Neural crest cell (in vitro differentiated cells): ENCODE measurements at places on chromosomes 1 and 21. TPM values are rescaled to one million over a fixed set of nuclear protein-coding genes. Genes with fewer than 3 reads are reported as not detected.

MX1 gene
- total RNA-seq, result 2.4 and 3.3 TPM in 2 replicates

CYP4A22 gene
- total RNA-seq, result not detected in 2 replicates

NTMT2 gene
- total RNA-seq, result 0.73 TPM in 1 of 2 replicates, not detected in the other

PDE9A gene
- total RNA-seq, result 31.4 and 40.7 TPM in 2 replicates

XPR1 gene
- 46.7 and 50.6 TPM in 2 replicates for total RNA-seq

VHLL gene
- 0.77 TPM in 1 of 2 replicates, not detected in the other for total RNA-seq

FHAD1 gene
- 1.6 and 1.7 TPM in 2 replicates for total RNA-seq

LIN28A gene
- 445 and 455 TPM in 2 replicates for total RNA-seq

CLDN17 gene
- total RNA-seq, result not detected in 2 replicates

MCM3AP gene
- total RNA-seq, result 142 and 153 TPM in 2 replicates

LCE2A gene
- not detected in 2 replicates for total RNA-seq

HSPA13 gene
- total RNA-seq, result 36.5 and 40.9 TPM in 2 replicates

DNA sequence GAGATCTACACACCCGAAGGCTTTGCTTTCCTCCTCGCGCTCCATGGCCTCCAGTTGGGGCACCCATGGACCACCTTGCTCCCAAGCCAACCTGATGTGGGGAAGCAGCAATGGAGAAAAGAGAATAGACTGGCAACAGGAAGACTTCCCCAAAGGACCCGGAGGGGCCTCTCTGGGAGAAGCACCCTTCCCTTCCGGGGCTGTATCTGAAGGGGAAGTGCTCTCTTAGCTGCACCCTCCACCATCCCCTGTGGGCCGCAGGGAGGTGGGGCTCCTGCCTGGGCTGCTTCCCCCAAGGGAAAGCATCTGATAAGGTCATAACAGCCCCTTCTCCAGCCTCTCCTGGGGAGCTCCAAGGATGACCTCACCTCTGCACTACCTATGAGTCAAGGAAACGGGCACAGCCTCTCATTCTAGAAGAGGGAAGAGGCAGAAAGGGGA lies 100.2 kb downstream of the RIPK4 start:
- no peaks in the 10 kb centered on the region for H3K27me3 ChIP-seq
- no peak overlapping the region for H3K4me3 ChIP-seq
- no peak for DNase-seq
- H3K4me1 ChIP-seq, result peaks cover 16% of the 10 kb centered on the region
- H3K27ac ChIP-seq, result no peak overlapping the region
- no peaks in the 10 kb centered on the region for H3K36me3 ChIP-seq

DNA sequence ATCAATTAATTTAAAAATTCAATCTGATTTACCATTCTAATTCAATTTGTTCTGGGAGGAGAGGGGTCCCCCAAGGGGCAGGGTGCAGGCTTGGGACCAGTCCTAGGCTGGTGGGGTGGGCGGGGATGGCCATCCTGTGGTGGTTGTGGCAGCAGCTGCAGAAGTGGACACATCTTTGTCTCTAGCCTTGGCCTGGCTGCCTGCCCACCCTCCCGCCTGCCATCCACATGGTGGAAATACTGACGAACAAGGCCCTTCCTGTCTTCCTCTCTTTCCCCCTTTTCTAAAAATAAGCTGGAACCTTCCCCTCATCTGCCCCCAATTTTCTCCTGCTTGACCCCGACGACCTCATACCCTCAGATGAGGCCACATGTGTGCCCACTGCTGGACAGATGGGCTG lies 130.9 kb downstream of the FOXD2 start:
- H3K27me3 ChIP-seq, result peaks cover 45% of the 10 kb centered on the region
- peak overlapping the region; percentile 56 for H3K4me3 ChIP-seq
- peaks cover 68% of the 10 kb centered on the region for H3K4me1 ChIP-seq
- H3K27ac ChIP-seq, result peak overlapping the region; percentile 96

DNA sequence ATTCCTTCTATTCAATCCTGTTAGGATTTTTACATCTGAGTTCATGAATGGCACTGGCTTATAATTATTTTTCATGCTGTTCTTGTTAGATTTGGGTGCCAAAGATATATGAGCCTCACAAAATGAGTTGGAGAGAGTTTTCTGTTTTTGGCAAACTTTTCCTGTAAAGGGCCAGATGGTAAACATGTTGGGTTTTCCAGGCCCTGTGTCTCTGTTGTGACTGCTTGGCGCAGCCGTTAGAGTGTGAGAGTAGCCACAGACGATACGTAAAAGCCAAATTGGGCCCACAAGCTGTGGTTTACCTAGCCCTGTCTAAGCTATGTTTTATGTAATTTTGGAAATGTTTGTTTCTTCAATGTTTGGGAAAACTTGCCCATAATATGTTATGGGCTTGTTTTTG lies 15.6 kb upstream of the CA6 start:
- no peaks in the 10 kb centered on the region for H3K27me3 ChIP-seq
- no peak overlapping the region for H3K4me3 ChIP-seq
- no peak overlapping the region for H3K27ac ChIP-seq
- H3K4me1 ChIP-seq, result no peaks in the 10 kb centered on the region

DNA sequence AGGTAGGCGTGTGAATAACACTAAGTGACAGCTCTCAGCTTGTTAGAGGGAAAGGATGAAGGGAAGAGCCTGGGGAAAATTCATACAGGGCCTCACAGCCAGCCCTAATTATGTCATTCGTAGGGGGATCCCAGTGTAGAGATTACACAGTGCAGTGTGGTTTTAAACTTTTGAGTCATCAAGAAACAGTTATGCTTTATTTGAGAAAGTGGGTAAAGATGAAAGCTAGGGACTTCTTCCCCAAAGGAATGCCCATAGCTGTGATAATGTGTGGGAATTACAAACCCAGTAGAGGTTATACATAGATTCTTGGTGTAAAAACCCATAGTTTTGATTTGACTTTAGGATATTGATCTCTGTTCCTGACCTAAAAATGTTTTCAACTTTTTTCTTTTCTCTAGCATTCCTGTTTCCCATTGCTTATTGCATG lies 1.9 kb downstream of the TTF2 start:
- peaks cover 30% of the 10 kb centered on the region for H3K4me1 ChIP-seq
- H3K4me3 ChIP-seq, result peak overlapping the region; percentile 42
- H3K27ac ChIP-seq, result no peak overlapping the region

DNA sequence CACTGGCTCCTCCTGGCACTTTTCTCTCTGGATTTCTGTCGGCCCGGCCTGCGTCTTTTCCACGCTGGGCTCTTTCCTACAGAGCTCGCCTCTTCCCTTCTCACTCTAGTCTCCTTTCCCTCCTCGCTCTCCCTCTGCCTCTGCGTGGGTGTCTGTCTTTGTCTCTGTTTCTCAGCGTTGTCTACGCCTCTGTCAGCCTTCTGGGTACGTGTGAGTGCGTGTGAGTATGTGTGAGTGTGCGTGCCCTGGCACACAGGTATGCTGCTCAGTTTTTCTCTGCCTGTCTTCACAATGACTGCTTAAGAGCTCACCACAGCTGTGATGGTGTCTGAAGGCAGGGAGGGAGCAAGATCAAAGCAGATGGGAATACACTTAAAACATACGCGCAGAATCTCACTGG lies 77.7 kb downstream of the KIRREL1 start:
- no peaks in the 10 kb centered on the region for H3K27me3 ChIP-seq
- peak overlapping the region; percentile 95 for H3K27ac ChIP-seq
- H3K4me3 ChIP-seq, result no peak overlapping the region

GRCh38 chr1:194950584-194950983 lies 1657.7 kb downstream of the KCNT2 start:
- no peaks in the 10 kb centered on the region for H3K36me3 ChIP-seq
- no peaks in the 10 kb centered on the region for H3K27me3 ChIP-seq
- no peak for DNase-seq
- no peak overlapping the region for H3K27ac ChIP-seq
- H3K4me1 ChIP-seq, result no peaks in the 10 kb centered on the region

GRCh38 chr1:235327559-235328270 lies at the start of gene ARID4B:
TSS of gene ARID4B (minus strand) at chr1:235328179. CDS start at chr1:235326919, 1,260 bp downstream.
- H3K4me3 ChIP-seq, result peak within 1 kb of the TSS; percentile 97
- H3K27ac ChIP-seq, result peak within 1 kb of the TSS; percentile 97
- peak; percentile 66 for DNase-seq
- H3K27me3 ChIP-seq, result no peaks in the 10 kb centered on the region

DNA sequence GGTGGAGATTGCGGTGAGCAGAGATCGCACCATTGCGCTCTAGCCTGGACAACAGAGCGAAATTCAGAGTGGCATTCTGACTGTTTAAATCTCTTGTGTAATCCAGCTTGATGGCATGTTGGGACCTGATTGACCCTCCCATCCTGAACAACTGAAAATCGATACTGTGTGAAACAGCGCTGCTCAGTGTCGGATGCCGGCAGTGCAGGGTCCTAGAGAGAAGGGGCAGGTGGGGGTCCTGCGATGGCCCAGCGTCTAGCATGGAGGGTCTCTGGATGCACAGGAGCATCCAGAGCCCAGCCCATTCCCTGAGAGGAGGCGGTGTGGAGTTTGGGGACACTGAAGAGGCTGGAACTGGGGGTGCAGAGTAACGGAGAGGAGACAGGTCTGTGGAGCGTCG lies 15.8 kb downstream of the AGT start:
- DNase-seq, result no peak
- H3K4me1 ChIP-seq, result peaks cover 10% of the 10 kb centered on the region
- H3K27ac ChIP-seq, result peak overlapping the region; percentile 16
- peaks cover 4% of the 10 kb centered on the region for H3K36me3 ChIP-seq
- H3K4me3 ChIP-seq, result no peak overlapping the region

- H3K27ac ChIP-seq, result peak overlapping the region; percentile 16
- H3K4me1 ChIP-seq, result peaks cover 39% of the 10 kb centered on the region
- H3K27me3 ChIP-seq, result peaks cover 26% of the 10 kb centered on the region
- no peak for DNase-seq
- H3K4me3 ChIP-seq, result peak overlapping the region; percentile 83
These were observed 2.7 kb downstream of the NADK start for GRCh38 chr1:1775327-1776226.

GRCh38 chr1:87174724-87175245 lies 153.9 kb upstream of the LMO4 start:
- H3K4me1 ChIP-seq, result peaks cover 54% of the 10 kb centered on the region
- no peaks in the 10 kb centered on the region for H3K36me3 ChIP-seq
- no peak overlapping the region for H3K27ac ChIP-seq
- no peak overlapping the region for H3K4me3 ChIP-seq
- H3K27me3 ChIP-seq, result no peaks in the 10 kb centered on the region

- no peaks in the 10 kb centered on the region for H3K36me3 ChIP-seq
- H3K27me3 ChIP-seq, result no peaks in the 10 kb centered on the region
- no peak for DNase-seq
- no peak overlapping the region for H3K4me3 ChIP-seq
- H3K4me1 ChIP-seq, result no peaks in the 10 kb centered on the region
- no peak overlapping the region for H3K27ac ChIP-seq
These were observed 216.3 kb downstream of the COL11A1 start for GRCh38 chr1:102891868-102892625.

DNA sequence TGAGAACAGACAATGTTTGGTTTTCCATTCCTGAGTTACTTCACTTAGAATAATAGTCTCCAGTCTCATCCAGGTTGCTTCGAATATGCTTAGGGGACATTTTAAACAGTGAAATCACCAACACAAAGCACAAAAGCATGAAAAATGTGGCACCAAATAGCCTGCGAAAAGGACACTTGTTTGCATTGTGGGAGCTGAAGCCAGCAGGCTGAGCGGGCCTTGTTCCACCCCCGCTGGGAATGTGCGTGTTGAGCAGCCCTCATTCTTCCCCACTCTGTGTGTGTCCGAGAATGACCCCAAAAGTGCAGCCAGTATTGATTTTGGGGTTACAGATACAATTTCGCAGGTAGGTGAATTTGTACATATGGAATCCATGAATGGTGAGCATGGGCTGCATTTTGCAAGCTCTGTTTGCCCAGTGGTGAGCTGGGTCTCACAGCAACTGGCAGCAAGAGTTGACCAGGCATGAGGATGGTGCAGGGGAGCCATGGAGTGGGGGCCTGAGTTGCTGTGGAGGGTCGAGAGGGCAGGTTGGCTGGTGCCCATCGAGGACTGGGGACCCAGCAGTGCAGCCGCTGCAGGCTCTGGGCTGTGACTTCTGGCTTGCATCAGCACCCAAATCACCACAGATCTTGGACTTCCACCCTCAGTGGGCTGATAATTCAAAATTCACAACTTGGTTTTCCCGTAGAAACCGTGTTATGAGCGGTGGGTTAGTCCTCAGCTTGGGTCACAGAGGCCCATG lies 29.4 kb downstream of the NENF start:
- no peak overlapping the region for H3K27ac ChIP-seq
- no peak overlapping the region for H3K4me3 ChIP-seq
- H3K36me3 ChIP-seq, result no peaks in the 10 kb centered on the region
- no peak for DNase-seq
- no peaks in the 10 kb centered on the region for H3K27me3 ChIP-seq

- peaks cover 3% of the 10 kb centered on the region for H3K36me3 ChIP-seq
- DNase-seq, result no peak
- H3K4me3 ChIP-seq, result peak overlapping the region; percentile 93
These were observed 1.7 kb downstream of the GNB1 start for GRCh38 chr1:1889090-1889750.

- H3K4me3 ChIP-seq, result no peak overlapping the region
- H3K36me3 ChIP-seq, result no peaks in the 10 kb centered on the region
- DNase-seq, result no peak
- peaks cover 21% of the 10 kb centered on the region for H3K27me3 ChIP-seq
- H3K4me1 ChIP-seq, result peaks cover 13% of the 10 kb centered on the region
These were observed 5.6 kb downstream of the JAK1 start for GRCh38 chr1:64960731-64961130.

DNA sequence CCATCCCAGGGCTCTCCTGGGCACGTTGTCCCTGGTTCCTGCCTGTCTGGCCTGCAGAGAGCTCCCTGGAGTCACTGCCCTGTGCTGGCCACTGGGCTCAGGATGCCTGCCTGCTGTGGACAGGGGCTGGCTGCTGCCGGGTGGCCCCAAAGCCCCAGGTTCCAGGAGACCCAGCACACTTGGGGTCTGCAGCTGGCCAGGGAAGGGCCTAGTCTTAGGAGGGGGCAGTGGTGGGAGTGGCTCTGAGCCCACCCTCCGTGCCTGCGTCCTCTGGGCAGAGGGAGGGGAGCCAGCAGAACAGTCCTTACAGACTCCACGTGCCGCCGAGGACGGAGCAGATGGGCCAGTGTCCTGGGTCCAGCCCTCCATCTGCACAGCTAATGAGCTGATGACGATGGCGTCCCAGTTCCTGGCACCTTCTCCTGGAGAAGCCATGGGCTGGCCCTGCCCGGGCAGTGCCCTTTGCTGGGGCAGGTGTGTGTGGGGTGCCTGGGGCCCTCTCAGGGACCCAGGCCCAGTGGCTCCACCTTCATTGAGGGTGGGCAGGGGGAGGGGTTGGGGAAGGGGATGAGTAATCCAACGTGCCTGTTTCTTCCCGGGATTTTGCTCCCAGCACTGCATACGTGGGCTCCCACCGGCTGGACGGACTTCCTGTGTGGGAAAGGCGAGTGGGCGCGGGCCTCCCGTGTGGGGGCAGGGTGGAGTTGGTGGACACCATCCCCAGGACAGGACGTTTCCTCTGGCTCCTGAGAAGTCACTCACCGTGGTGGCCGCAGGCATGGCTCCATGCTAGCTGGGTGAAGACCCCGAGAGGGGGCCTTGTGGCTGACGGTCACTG lies 6.8 kb upstream of the PLCH2 start:
- peaks cover 11% of the 10 kb centered on the region for H3K27me3 ChIP-seq
- no peaks in the 10 kb centered on the region for H3K36me3 ChIP-seq
- no peak for DNase-seq
- H3K4me3 ChIP-seq, result no peak overlapping the region

GRCh38 chr1:70864302-70864701 lies 183.3 kb downstream of the PTGER3 start:
- H3K36me3 ChIP-seq, result no peaks in the 10 kb centered on the region
- H3K4me1 ChIP-seq, result no peaks in the 10 kb centered on the region
- H3K27me3 ChIP-seq, result peaks cover 24% of the 10 kb centered on the region
- DNase-seq, result no peak
